Bronchial smooth muscle cell (primary cell): ENCODE measurements at places on chromosomes 1 and 21. TPM values are rescaled to one million over a fixed set of nuclear protein-coding genes. Genes with fewer than 3 reads are reported as not detected.

The NOS1AP gene
- not detected in 2 replicates for total RNA-seq

The TEDDM1 gene
- not detected in 2 replicates for total RNA-seq

The KCNJ9 gene
- under 0.01 and 0.09 TPM in 2 replicates for total RNA-seq

The CNR2 gene
- total RNA-seq: not detected in 2 replicates

The RNU1-3 gene
- total RNA-seq: 2,114 and 10,807 TPM in 2 replicates
